ENCODE measurements at places on chromosomes 5 and 9.

DNA sequence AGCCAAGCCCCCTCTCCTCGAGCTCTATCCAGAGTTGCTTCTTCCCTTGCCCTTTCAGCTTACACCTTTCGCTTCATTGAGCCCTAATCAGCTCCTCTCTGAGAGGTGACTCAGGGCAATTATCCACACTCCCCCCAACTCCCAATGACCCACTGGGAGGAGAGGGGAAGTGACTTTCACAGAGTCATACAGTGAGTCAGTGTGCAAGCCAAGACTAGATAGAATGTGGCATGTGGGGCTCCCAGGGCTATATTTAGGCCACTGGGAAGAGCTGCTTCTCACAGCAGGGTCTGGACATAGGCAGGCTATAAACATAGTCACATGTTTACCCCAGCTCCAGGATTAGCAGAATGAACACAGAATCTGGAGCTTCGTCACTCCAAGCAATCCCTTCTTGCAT, 57.4 kb downstream of the NRG2 start:
- no peak for DNase-seq

- no peak for DNase-seq
Observed at GRCh38 chr5:139662617-139663016, 14.5 kb downstream of the CXXC5 start.

DNA sequence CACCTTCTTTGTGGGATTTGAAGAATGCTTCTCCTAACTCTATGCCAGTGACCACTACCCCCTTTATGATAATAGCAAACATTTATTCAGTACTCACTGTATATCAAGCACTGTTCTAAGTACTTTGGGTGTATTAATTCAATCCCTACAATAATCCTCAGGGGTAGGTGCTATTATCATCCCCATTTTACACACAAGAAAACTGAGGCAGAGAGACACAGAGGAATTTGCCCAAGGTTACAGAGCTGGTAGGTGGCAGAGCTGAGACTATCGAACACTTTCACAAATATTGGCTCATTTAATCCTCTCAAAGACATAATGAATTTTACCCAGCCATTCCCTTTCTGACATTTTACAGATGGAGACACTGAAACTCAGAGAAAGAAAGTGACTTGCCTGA, 9.8 kb upstream of the LARP1 start:
- no peak for DNase-seq

DNA sequence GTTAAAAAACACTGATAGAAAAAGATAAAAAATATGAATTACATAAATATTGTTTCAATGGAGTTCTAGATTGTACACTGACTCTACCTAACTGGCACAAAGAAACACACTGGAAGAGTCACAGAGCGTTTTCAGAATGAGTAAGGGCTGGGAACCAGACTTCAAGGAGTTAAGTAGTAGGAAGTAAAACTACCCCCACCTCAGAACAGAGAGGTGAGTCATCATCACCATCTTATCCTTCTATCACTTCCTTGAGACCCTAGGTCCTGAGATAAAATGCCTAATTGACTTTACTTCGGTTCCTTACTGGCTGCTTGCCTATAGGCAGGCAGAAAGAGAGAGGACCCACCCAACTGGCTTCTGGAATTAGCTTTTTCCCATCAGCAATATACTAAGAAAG, 79.7 kb downstream of the ELAVL2 start:
- DNase-seq, result no peak

GRCh38 chr5:56840597-56840996, 25.2 kb downstream of the MAP3K1 start:
- DNase-seq, result no peak

- DNase-seq, result no peak
Observed at GRCh38 chr5:76755779-76756637, 40.1 kb downstream of the F2R start.

DNA sequence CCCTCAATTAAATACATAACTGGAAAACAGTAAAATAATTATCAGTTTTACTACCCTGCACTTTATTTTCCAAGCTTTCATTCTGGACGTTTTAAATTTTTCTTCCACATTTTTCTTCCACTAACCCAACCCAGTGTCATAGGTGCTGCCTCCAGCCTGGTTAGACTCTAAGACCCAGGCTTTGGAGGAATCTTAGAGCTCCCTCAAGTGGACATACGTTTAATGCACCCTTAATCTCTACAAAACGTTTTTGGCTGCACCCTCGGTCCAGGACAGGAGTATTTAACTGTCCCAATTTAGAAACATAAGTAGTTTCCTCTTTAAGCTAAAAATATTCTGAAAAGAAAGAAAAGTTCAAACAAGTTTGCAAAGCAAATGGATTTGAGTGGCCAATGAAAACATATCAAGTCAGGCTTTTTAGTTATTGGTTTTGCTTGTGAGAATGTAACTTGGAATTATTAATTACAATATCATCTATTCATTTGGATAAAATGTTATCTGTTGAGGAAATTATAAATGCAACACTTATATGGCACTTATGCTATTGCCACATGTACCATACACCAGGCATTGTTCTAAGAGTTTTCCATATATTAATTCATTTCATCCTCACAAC, 38.9 kb downstream of the CDH6 start:
- no peak for DNase-seq

DNA sequence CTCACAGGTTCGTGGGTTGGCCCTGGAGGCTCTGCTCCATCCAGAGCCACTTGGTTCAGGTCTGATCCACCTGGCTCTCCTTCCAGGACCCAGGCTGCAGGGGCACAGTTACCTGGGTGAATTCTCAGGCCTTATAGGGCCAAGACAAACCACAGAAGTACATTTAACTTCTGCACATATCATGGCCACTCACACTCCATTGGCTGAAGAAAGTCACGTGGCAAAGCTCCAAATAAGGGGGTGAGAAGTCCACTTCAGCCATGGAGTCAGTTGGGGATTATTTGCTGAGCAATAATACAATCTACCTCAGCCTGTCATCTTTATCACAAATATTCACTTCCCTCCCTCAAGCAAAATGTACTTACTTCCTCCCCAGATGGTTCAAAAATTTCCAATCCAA, 83.6 kb downstream of the MACROH2A1 start:
- DNase-seq, result no peak

- no peak for DNase-seq
Observed at GRCh38 chr9:114390952-114391351, 3.2 kb upstream of the AKNA start.

- DNase-seq, result no peak
Observed at GRCh38 chr9:18002718-18003438, 424.0 kb downstream of the SH3GL2 start.

- no peak for DNase-seq
Observed at GRCh38 chr5:56549096-56549886, 266.1 kb upstream of the MAP3K1 start.

DNA sequence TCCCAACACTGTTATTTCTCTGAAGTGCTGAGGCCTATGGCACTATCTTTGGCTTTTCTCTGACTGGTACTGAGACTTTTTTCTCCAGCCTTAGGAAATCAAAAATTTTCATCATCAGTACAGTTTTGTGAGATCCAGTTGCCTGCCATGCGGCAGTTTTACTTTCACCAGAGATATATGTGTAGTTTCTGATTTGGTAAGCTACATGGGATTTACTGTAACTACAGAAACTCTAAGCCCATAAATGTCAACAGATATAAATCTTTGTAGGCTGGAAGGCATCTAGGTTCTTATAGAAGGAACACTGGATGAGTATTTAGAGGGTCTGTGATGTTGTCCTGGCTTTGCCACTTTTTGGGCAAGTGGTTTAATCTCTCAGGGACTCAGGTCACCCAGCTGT, 69.0 kb downstream of the DOCK2 start:
- DNase-seq, result no peak

DNA sequence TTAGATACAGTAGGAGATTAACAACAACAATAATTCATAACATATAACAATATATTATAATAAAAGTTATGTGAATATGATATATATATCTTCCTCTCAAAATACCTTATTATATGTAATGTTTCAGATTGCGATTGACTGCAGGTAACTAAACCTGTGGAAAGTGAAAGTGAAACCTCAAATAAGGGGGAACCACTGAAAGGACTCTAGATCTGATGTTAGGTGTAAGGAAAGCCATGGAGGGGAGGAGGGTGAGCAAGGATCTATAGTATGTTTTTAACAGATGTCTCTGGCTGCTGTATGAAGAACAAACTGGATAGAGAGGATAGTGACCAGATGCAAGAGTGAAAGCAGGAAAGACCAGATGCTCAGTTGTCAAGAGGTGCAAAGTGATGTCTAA, 5.8 kb upstream of the FSTL4 start:
- no peak for DNase-seq

GRCh38 chr5:98975223-98975622, 46.4 kb upstream of the CHD1 start:
- DNase-seq, result no peak

- DNase-seq, result no peak
Observed at GRCh38 chr5:173645437-173645807, 29.0 kb upstream of the BOD1 start.

- DNase-seq, result no peak
Observed at GRCh38 chr9:125529589-125530515, 177.2 kb downstream of the MAPKAP1 start.

- DNase-seq, result no peak
Observed at GRCh38 chr5:61416010-61416409, 84.0 kb downstream of the ZSWIM6 start.

- DNase-seq, result no peak
Observed at GRCh38 chr5:181224390-181225229, 1.5 kb downstream of the TRIM41 start.

DNA sequence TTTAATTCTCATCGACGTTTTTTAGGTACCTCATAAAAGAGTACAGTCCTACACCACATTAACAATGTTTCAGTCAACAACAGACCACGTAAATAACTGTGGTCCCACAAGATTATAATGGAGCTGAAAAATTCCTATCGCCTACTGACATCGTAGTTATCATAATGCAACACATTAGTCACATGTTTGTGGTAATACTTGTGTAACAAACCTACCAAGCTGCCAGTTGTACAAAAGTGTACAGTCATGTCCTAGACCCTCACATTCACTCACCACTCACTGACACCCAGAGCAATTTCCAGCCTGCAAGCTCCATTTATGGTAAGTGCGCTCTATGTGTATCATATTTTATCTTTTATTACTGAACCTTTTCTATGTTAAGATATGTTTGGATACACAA, 16.8 kb downstream of the GNAQ start:
- no peak for DNase-seq

GRCh38 chr5:58191443-58191842, 268.4 kb downstream of the PLK2 start:
- no peak for DNase-seq

GRCh38 chr5:179397516-179397915, 52.3 kb upstream of the ADAMTS2 start:
- DNase-seq, result no peak

GRCh38 chr9:68595868-68596267, 55.2 kb upstream of the TMEM252 start:
- DNase-seq, result no peak

DNA sequence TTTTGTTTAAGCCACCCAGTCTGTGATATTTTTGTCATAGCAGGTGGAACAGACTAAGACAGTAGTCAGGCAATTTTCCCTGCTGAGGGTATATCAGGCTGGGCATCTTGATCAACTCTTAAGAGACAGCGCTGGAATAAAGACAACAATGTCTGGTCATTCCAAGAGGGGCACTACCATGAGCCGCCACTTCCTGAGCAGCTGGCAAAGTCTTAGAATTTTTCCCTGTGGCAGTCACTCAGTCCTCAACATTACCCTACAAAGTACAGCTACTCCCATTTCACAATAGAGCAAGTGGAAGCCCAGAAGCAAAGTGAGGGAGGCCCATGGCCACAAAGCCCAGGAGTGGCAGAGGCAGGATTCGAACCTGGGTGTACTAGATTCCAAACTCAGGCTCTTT, 74.8 kb downstream of the SH3PXD2B start:
- DNase-seq, result no peak

GRCh38 chr5:159412284-159413046, 82.2 kb upstream of the IL12B start:
- DNase-seq, result peak; percentile 56

DNA sequence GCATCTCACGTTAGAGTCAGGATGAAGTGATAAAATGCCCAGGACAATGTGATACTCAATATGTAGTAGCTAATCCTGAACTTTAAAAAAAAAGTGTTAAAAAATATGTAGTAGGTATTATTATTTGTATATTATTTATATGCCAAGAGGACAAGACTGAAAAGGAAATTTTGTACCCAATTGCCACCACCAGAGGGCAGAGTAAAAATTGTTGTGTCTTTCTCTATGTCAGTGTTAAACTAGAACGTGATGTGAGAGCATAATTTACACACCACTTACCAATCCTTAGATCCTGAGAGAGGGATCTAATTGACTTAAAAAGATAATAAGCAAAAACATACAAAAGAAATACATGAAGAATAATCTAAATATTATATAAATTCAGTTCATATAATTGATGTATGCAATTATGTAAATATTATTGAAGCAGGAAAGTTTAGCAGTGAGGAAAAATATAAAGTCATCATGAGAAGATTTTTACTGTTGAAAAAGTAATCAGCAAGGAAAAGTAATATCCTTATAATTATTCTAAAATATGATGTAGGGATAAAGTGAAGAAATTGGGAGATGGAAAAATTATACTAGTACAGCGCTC, 288.9 kb downstream of the RAB3C start:
- DNase-seq, result peak; percentile 20

- no peak for DNase-seq
Observed at GRCh38 chr9:4668604-4669003, 2.3 kb upstream of the SPATA6L start.

DNA sequence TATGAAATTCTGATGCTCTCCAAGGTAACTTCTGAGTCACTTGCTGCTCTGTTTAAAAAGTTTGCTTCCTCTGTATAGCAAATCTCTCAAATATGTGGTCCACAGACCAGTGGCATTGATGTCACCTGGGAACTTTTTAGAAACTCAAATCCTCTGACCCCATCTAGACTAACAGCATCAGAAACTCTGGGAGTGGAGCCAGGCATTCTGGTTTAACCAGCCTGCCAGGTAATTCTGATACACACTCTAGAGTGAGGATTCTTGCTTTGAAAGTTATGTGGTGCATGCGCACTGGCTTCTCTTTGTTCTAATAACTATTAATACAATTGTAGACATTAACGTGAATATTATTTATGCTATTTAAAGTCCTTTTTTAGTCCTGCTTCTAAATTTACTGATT, 298.1 kb downstream of the SLF1 start:
- no peak for DNase-seq

DNA sequence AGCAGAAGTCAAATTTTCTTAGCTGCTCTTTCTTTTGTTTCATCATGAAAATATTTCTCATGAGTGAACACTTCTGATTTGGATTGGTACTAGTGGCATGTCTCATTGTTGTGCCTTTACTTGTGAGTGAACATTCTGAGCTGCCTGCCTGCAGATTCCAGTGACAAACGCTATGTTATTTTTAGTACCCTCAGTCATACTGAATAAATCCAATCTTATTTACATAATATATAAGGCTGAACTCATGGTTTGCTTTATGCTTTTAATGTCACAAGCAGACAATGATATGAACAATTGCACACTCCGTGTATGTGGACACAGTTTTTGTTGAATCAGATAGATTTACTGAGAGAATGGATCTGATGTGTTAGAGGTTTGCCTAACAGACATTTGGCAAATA, 67.8 kb downstream of the ACTBL2 start:
- DNase-seq, result no peak

GRCh38 chr9:98256756-98257155, 1.3 kb upstream of the TBC1D2 start:
- DNase-seq, result peak; percentile 15
